Stimulated activated CD4-positive, alpha-beta T cell treated with anti-CD3 and anti-CD28 coated beads, Interleukin-1b, Interleukin-23, amount 100 ng/mL, for 1 hour (primary cell): ENCODE measurements at places on chromosomes 5 and 9.

GRCh38 chr5:180330810-180331646, 22.1 kb downstream of the GFPT2 start:
- DNase-seq: no peak

GRCh38 chr5:151047814-151048425, 27.5 kb downstream of the GPX3 start:
- DNase-seq: no peak

DNA sequence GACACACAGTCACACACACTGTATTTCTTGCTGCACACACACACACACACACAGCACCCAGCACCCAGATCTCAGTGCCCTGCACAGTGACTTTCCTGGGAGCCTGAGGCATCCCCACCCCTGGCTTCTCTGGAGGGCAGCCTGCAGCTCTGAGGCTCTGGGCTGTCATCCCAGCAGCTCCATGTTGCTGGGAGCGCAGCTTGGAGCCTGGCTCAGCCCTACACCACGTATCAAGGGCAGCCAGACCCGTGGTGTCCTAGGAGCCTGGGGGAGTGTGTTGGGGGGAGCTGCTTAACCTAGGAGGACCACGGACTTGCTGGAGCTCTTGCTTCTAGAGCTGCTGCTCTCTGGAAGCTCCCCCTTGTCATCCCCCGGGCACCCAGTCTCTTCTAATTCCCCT, 5.2 kb downstream of the IER5L start:
- DNase-seq: no peak

GRCh38 chr9:15370466-15371447, 51.9 kb upstream of the SNAPC3 start:
- no peak for DNase-seq

GRCh38 chr5:127002390-127002789, 28.0 kb downstream of the MARCHF3 start:
- DNase-seq: no peak

GRCh38 chr5:19274578-19274977, 713.4 kb downstream of the CDH18 start:
- DNase-seq: no peak
